ENCODE measurements at places on chromosomes 13 and 19. TPM values are rescaled to one million over a fixed set of nuclear protein-coding genes. Genes with fewer than 3 reads are reported as not detected.
A peak's percentile ranks its signal among the peaks of the same experiment; 100 is the strongest.

THAP8 gene
- total RNA-seq: 6.5 TPM

TMEM238 gene
- total RNA-seq: not detected

ZNF614 gene
- total RNA-seq: 27.9 TPM

METTL21C gene
- not detected for total RNA-seq

CXCL17 gene
- not detected for total RNA-seq

GRCh38 chr13:40681341-40682146, 15.1 kb upstream of the FOXO1 start:
- DNase-seq: no peak

DNA sequence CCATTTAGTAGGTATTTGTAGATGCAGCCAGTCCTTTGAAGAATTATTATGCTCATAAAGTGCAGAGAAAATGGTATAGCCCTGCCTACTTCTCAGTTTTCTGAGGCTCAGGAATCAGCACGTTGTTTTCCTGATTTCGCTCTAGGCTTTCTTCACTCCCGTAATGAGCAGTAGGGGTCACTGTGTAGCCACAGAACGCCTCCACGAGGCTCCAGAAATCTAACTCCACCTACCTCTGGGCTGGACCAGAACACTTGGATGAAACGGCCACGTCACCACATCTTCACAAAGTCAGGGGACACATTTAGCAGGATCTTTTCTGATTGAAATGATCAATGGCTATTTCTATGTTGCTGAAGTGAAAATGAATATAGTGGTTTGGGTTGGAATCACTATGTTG, 49.8 kb upstream of the GTF3A start:
- DNase-seq: peak; percentile 52

- DNase-seq: no peak
Measured at GRCh38 chr13:22082030-22082429, 411.2 kb downstream of the FGF9 start.

DNA sequence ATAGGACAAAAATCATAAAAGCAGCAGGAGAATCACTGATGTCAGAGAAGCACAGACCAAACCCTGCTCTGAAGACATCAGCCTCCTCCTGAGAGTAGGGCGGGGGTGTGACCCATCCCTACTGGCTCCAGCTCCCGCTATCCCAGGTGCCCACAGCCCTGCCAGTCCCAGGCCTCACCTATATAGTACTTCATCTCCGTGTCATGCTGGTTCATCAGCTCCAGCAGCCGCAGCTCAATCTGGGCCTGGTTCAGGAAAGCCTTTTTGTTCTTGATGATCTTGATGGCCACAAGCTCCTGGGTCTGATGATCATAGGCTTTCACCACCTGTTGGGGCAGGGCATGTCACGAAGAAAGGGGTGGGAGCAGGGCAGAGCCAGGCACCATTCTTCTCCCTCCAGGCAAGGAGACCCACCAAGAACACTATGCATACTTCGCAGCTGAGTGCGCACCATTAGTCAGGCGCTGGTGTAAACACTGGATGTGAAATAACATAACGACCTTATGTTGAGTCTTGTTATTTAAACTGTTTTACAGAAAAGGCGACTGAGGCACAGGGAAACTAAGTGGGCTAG, 4.2 kb downstream of the DYRK1B start:
- DNase-seq: no peak

DNA sequence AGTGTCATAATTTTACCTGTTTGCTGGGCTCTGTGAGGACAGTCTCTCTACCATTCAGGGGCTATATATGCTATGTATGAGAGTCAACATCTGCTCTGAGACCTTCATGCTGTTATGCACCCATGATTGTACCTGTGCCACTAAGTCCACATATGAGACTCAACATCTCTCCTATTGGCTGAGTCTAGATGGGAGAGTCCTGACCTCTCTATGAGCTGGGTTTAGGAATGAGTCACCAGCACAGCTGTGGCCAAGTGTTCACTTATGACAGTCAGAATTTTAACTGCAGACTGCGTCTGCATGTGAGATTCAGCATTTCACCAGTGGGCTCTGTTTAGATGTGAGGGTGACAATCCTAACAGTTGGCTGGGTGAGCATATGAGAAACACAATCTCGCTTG, 49.5 kb downstream of the ZNF729 start:
- DNase-seq: no peak

DNA sequence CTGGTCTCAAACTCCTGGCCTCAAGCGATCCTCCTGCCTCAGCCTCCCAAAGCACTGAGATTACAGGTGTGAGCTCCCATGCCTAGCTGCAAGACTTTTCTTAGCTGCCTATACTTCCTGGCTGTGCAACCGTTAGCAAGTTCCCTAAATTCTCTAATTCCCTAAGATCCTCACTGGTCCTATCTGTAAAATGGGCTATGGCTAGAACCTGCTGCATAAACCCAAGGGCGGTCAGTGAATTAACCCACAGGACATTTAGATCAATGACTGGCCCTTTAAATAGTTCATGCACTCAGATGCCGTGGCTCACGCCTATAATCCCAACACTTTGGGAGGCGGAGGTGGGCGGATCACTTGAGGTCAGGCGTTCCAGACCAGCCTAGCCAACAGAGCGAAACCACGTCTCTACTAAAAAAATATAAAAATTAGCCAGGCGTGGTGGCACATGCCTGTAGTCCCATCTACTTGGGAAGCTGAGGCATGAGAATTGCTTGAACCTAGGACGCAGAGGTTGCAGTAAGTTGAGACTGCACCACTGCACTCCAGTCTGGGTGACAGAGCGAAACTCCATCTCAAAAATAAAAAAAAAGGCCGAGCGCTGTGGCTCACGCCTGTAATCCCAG, 4.1 kb upstream of the C19orf53 start:
- DNase-seq: no peak

- DNase-seq: no peak
Measured at GRCh38 chr19:10289836-10290356, at the start of gene ICAM5. Gene ICAM5, plus strand, starts transcription at chr19:10289952. Its CDS starts 92 bp downstream, at chr19:10290044.
